ENCODE measurements at places on chromosomes 2 and 18.

DNA sequence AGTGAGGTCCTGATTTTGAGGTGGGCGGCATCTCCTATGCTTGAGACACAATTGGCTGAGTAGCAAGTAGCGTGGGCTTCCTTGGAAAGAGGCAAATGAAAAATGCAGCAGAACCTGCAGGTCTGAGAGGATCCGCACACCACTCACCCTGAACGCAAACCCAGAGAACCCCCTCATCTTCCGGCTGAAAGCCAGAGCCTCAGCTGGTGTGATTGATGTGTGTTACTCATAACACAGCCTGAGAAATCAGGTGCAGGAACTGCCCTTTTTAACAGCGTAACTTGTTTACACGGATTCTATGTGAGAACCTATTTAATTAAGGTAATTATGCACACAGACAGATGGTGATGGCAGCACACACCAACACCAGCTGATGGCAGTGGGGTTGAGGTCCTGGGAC is 123.4 kb downstream of the MRO start:
- DNase-seq: no peak

DNA sequence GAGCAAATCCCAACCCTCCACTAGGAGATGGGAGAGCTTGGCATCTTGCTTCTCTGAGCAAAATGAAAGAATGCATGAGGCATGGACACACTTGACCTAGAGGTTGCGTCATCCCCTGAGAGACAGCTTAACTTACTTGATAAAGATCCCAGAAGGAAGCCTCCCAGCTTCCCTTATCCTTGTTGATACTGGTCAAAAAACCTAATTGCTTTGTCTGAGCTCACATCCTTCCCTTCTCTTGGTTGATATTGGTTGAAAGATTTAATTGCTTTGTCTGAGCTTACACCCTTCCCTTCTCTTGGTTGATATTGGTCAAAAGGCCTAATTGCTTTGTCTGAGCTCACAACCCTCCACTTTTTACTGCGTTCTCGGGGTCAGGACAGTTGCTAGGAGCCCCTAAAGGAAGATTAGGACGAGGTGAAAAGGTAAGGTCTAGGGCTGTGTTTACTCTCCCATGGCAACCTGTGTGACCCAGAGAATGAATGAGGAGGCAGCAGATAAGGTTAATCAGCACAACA is 12.2 kb upstream of the BOD1L2 start:
- no peak for DNase-seq

GRCh38 chr2:163593982-163594381 is 141.8 kb downstream of the FIGN start:
- no peak for DNase-seq

GRCh38 chr2:1632510-1632909 is 111.8 kb downstream of the PXDN start:
- no peak for DNase-seq

- DNase-seq: no peak
These were observed 20.3 kb upstream of the KCNK3 start for GRCh38 chr2:26672112-26672817.

DNA sequence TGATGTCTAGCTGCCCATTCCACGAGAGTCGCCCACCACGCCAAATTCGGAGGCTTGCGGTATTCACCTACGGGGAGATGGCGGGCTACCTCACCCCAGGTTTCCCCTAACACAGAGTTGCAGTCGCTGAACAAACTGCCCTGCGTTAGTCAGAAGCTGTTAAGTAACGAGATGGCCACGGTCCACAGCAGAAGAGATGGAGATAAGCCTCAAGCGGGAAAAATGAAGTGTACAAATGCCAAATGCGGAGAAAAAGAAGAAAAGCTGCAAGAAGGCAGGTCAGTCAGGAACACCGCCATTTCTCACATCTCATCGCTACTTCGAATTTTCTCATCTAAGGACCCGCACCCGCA is 425 bp downstream of the ASB3 start:
- DNase-seq: peak; percentile 53

DNA sequence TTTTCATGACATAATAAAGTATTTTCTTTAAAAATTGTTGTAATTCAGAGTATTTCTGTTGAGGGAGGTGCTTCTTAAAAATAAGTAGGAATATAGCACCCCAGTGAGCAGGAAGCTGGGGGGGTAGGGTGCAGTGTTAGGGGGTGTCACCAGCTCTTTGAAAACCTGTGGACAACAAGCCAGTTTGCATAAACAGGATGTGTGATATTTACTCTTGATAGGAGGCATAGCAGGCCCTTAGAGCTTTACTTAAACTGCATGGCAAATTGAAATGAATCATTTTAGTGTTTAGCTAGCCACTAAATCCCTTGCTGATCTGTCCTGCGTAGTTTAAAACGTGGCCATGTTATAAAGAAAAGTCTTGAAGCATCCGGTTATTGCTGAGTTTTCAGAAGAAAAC is 8.4 kb downstream of the TGIF1 start:
- DNase-seq: no peak

GRCh38 chr2:191385416-191386160 is 140.4 kb downstream of the MYO1B start:
- peak; percentile 41 for DNase-seq

- DNase-seq: no peak
These were observed 48.2 kb upstream of the EML6 start for GRCh38 chr2:54675281-54675680.

- no peak for DNase-seq
These were observed 7.4 kb downstream of the PLEKHB2 start for GRCh38 chr2:131112529-131112928.

DNA sequence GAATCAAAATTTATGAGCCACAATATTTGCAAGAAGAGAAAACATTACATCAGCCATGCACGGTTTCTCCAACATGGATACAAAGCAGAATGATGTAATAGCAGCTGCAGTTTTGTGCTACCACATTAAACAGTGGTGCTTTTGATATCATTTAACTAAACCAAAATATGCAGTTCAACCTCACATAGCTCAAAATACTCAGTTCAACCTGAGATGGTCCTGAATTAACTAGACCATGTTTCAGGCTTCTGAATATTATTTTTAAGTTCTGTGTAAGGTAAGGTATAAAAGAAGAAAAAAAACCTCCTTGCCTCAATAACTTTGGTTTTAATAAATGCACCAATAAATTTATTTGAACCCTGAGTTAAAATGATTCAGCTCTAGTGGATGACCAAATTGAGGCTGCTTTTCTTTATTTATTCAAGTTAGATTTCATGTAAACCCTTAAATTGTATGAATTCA is 18.8 kb upstream of the TSPYL6 start:
- no peak for DNase-seq

DNA sequence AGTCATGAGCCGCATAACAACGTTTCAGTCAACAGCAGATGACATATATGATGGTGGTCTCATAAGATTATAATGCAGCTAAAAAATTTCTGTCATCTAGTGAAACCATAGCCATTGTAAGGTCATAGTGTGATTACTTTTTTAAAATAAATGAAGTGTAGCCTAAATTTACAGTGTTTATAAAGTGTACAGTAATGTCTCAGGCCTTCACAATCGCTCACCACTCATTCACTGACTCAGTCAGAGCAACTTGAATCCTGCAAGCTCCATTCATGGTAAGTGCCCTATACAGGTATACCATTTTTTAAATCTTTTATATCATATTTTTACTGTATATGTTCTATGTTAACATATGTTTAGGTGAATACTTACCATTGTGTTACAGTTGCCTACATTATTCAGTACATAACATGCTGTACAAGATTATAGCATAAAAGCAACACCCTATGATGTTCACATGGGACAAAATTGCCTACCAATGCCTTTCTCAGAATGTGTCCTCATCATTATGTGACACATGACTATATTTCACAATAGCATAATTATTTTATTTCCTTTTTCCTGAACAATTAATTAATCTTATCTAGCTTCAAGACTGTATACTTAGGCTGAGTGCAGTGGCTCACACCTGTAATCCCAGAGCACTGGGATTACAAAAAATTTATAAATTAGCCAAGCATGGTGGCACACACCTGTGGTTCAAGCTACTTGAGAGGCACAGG is 1115.9 kb upstream of the ZEB2 start:
- DNase-seq: no peak

- DNase-seq: no peak
These were observed 41.4 kb upstream of the RBMS1 start for GRCh38 chr2:160534996-160535395.

GRCh38 chr2:40419364-40419762 is 32.5 kb downstream of the SLC8A1 start:
- no peak for DNase-seq
